H9 (cell line): ENCODE measurements at places on chromosomes 16 and 17. TPM values are rescaled to one million over a fixed set of nuclear protein-coding genes. Genes with fewer than 3 reads are reported as not detected.

- DNase-seq, result no peak
- no peak overlapping the region for H3K27ac ChIP-seq
- H3K4me3 ChIP-seq, result no peak overlapping the region
- H3K27me3 ChIP-seq, result no peaks in the 10 kb centered on the region
- H3K36me3 ChIP-seq, result no peaks in the 10 kb centered on the region
Observed at GRCh38 chr17:75459590-75460267, 3.3 kb downstream of the TMEM94 start.

DNA sequence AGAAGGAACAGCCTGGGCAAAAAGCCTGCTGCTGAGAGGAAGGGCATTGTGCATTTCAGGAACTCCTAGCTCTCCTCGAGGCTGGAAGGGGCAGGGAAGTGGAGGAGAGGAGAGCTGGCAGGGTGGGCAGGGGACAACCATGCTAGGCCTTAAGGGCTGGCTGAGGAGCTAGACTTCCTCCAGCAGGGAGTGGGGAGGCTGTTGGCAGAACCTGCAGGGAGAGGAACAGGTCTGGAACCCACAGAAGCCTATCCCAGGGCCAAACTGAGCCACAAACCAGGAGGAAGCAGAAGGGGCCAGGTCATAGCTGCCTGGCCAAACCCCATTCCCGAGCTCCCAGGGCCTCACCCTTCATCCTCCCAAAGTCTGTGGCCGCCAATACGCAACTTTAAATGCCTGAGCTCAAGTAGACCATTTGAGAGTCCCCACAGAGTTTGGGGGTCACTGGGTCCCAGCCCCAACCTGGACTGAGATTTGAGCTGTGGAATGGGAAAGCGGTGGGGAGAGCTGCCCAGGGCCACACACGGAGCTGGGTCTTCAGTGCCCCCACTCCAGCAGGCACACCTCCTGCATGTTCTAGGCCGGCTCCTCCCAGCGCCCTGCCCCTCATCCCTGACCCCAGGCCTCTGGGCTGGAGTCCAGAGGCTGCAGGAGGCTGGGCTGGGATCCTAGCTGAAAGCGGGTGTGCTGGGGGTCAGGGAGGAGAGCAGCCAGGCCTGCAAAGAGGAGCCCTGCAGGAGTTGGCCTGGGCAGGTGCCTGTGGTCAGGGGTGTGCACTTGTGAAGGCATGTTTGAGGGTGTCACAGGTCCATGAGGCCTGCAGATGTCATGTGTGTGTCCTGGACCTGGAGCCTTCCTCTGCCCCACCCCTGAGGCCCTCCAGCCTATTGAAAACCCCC lies 4.5 kb downstream of the CDH5 start:
- no peaks in the 10 kb centered on the region for H3K36me3 ChIP-seq
- H3K4me1 ChIP-seq, result no peaks in the 10 kb centered on the region; the same call in 1 of the 2 replicates
- H3K4me3 ChIP-seq, result no peak overlapping the region
- H3K27ac ChIP-seq, result no peak overlapping the region

- no peak overlapping the region for H3K27ac ChIP-seq
- no peaks in the 10 kb centered on the region for H3K36me3 ChIP-seq
- no peaks in the 10 kb centered on the region for H3K27me3 ChIP-seq
- H3K4me1 ChIP-seq, result no peaks in the 10 kb centered on the region; the same call in 1 of the 2 replicates
Observed at GRCh38 chr17:81295676-81296381, 722 bp upstream of the SLC38A10 start.

DNA sequence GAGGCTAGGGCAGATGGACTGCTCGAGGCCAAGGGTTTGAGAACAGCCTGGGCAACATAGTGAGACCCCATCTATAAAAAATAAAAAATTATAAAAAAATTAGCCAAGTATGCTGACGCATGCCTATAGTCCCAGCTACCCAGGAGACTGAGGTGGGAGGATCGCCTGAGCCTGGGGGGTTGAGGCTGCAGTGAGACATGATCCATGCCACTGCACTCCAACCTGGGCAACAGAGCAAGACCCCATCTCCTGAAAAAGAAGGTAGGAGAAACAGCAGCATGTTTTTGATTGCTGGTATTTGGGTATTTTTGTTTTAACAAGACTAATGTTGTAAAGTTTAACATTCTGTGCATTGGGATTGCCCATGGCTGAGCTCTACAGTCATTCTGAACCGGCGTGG lies 8.9 kb upstream of the DDX19A start:
- H3K4me3 ChIP-seq, result no peak overlapping the region
- no peak for DNase-seq
- H3K27me3 ChIP-seq, result no peaks in the 10 kb centered on the region
- H3K36me3 ChIP-seq, result peaks cover 10% of the 10 kb centered on the region; the same call in 2 of the 3 replicates

The TEX14 gene
- total RNA-seq, result 0.31 and 0.55 TPM in 2 replicates

- no peaks in the 10 kb centered on the region for H3K4me1 ChIP-seq
- H3K27me3 ChIP-seq, result no peaks in the 10 kb centered on the region
- H3K36me3 ChIP-seq, result peaks cover 58% of the 10 kb centered on the region
- H3K27ac ChIP-seq, result no peak overlapping the region
- DNase-seq, result no peak
Observed at GRCh38 chr16:21167360-21167759, 8.9 kb downstream of the LDAF1 start.

GRCh38 chr16:11135464-11135973 lies 120.5 kb downstream of the SOCS1 start:
- H3K27ac ChIP-seq, result no peak overlapping the region
- no peak overlapping the region for H3K4me3 ChIP-seq
- no peaks in the 10 kb centered on the region for H3K27me3 ChIP-seq
- H3K36me3 ChIP-seq, result no peaks in the 10 kb centered on the region
- DNase-seq, result no peak

- peaks cover 8% of the 10 kb centered on the region for H3K36me3 ChIP-seq
- H3K27ac ChIP-seq, result no peak overlapping the region
- no peak overlapping the region for H3K4me3 ChIP-seq
- DNase-seq, result no peak
- H3K4me1 ChIP-seq, result peaks cover 2% of the 10 kb centered on the region; the same call in 1 of the 2 replicates
- no peaks in the 10 kb centered on the region for H3K27me3 ChIP-seq
Observed at GRCh38 chr17:57419940-57420550, 163.7 kb downstream of the MSI2 start.

DNA sequence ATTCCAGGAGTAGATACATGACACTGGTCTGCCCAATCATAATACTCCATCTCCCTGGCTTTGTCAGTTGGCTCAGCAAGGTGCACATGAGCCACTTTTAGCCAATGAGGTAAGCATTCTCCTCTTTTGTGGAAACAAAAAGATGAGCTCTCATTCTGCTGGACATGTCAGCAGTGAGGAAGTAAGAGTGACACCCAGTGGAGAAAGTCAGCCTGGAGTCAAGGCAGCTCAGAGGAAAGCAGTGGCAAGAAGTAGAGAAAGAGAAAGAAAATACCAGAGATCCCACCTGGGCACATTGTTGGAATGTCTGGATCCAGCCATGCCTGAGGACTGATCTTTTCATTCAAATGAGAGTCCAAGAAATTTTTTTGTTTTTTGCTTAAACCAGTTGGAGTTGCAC lies 496.9 kb upstream of the C16orf82 start:
- H3K4me3 ChIP-seq, result no peak overlapping the region
- H3K27me3 ChIP-seq, result no peaks in the 10 kb centered on the region
- H3K4me1 ChIP-seq, result no peaks in the 10 kb centered on the region
- H3K27ac ChIP-seq, result no peak overlapping the region
- H3K36me3 ChIP-seq, result peaks cover 13% of the 10 kb centered on the region

DNA sequence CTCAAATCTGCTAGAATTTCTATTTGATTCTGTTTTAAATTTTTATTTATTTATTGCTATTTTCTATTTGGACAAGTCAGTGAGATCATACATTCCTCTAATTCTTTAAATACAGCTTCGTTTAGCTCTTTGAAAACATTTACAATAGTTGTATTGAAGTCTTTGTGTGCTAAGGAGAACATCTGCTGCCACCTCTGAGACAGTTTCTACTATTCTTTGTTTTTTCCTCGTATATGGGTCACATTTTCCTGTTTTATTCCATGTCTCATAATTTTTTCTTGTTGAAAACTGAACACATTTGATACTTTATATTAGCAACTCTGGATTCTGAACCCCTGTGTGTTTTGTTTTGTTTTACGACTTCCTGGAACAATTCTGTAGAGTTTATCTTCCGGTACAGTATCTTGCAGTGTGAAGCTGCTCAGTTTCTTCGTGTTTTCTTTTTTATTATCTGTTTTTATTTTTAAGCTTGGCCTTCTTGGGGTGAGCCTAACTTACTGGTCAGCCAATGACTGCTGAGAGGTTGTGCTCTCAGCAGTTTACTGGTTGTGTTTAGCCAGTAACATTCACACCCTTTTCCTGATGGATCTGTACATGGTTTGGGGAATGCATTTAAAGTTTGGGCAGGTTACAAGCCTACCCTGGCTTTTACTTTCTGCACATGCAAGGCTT lies 99.0 kb downstream of the CA4 start:
- peaks cover 42% of the 10 kb centered on the region for H3K36me3 ChIP-seq
- H3K4me1 ChIP-seq, result no peaks in the 10 kb centered on the region
- no peak for DNase-seq
- no peak overlapping the region for H3K4me3 ChIP-seq

The CBFB gene
- 76.3 and 84.3 TPM in 2 replicates for total RNA-seq
